ENCODE measurements at places on chromosomes 11 and 22.
A peak's percentile ranks its signal among the peaks of the same experiment; 100 is the strongest.

GRCh38 chr22:49328118-49328475 is 499.6 kb downstream of the BRD1 start:
- no peak for DNase-seq

DNA sequence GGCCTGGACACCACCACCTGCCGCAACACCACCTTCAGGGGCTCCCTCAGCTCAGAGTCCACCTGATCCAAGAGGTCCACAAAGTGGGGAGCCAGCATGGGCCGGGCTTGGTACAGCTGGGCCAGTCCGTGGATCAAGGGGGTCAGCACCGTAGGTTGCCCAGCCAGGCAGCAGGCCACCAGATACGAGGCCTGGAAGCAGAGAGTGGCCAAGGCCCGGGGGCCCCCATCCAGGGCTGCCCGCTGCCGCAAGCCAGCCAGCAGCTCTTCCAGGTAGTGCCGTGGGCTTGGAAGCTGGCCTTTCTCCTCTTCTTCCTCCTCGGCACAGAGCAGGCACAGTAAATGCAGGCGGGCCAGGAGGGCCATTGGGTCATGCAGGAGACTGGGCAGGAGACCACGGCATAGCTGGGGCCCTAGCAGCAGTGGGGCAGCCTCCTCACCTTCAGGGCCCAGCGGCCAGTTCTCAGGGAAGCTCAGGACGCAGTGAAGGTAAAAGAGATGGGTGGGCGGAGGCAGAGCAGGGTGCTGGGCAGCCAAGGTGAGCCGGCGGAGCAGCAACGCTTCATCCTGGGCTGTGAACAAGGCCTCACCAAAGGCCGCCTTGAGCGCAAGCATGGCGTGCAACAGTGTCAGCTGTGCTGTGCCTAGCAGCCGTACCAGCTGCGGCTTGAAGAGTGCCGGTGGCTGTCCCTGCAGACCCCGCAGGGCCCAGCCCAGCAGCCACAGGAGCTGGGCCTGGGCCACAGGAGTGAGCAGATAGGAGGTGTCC is 1.7 kb downstream of the AP5B1 start:
- DNase-seq = no peak

GRCh38 chr11:121105063-121105480 is 4.0 kb downstream of the TECTA start:
- DNase-seq = no peak

DNA sequence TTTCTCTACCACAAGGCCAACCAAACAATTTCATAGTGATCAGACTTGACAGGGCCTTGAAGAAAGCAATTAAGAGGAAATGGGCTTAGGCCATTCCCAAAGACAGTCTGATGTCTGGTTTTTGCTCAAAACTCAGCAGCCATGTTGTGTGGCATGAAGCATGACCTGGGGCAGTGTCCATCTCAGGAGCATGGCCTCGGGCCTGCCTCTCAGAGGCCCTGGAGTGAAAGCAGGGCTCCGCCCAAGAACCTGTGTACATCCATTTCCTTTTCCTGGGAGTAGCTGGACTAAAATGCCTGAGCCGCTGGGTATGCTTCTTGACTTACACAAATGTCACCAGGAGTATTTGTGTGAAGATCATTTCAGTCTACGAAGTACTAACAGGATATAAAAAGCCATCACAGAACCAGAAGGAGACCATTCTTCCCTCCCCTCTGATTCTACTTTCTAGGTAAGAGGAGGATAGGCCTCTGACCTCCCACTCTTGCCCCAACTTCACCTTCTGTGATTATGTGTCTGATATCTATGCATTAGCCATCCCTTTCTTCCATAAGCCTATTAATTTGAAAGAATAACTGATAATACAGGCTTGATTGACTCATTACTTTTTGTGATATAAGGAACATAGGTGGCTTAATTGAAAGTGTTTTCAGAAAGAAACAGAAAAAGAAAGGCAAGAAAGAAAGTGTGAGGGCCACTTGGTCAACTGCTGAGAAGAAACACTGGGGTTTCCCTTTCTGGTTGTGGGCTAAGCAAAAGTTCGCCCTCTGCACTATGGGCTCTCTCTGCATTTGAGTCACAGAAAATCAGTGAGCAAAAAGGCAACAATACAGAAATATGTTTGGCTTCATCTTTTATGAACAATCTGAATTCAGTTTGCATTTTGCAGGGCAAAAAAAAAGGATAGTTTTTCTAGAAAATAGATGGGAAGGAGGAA is 188.6 kb upstream of the MTMR2 start:
- no peak for DNase-seq

- DNase-seq = peak; percentile 45
Measured at GRCh38 chr11:65116370-65117205, 913 bp downstream of the ZNHIT2 start.

DNA sequence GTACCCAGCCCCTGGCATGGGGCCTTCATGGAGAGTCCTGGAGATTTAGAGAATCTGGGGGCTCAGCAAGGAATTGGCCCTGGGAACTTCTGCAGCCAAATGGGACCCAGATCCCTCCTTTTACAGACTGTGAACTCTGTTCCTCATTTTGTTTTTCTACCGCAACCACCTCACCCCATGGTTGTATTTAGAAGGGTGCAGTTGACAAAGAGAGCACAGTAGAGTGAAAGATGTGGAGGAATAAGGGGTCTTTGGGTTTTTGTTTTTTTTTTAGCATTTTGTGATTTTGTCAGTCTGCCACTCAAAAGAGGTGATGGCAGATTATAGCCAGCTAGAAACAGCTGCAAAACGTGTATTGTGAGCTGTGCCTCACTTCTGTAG is 1.9 kb downstream of the ZNF74 start:
- DNase-seq = no peak

DNA sequence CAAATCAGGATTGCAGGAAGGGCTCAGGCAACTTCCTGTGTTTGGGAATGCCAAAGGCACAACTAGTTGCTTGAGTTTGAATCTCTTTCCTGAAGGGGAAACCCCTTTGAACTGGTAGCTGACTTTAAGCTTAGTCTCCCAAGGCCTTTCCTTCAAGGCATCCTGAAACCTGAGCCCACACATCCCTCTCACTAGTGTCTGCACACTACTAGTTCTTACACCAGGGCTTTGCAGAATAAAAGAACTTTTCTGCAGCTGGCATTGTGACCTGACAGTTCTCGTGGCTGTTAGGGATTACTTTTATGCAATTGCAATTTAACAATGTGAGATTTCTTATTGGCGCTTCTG is 95.4 kb downstream of the EXT2 start:
- no peak for DNase-seq

DNA sequence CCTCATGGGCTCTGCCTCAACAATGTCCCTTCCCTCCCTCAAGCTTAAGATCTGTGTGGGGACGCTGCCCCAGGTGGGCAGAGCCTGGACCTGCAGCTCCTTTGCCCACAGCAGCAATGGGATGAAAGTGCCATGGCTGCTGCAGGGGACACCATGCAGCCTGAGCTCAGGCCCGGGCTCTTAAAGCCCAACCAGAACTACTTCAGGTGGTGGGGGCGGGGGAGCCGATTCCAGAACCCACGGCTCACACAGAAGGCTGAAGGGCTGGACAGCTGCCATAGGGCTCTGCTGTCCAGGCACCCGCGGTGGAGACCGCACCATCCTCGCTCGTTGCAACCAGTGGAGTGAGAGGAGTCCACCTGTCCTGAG is 12.5 kb downstream of the CHID1 start:
- no peak for DNase-seq

GRCh38 chr11:125416981-125417935 is 78.8 kb downstream of the FEZ1 start:
- no peak for DNase-seq

- no peak for DNase-seq
Measured at GRCh38 chr11:38476808-38477575, 1879.0 kb upstream of the RAG2 start.

GRCh38 chr11:22432291-22433093 is 94.3 kb downstream of the SLC17A6 start:
- DNase-seq = no peak

DNA sequence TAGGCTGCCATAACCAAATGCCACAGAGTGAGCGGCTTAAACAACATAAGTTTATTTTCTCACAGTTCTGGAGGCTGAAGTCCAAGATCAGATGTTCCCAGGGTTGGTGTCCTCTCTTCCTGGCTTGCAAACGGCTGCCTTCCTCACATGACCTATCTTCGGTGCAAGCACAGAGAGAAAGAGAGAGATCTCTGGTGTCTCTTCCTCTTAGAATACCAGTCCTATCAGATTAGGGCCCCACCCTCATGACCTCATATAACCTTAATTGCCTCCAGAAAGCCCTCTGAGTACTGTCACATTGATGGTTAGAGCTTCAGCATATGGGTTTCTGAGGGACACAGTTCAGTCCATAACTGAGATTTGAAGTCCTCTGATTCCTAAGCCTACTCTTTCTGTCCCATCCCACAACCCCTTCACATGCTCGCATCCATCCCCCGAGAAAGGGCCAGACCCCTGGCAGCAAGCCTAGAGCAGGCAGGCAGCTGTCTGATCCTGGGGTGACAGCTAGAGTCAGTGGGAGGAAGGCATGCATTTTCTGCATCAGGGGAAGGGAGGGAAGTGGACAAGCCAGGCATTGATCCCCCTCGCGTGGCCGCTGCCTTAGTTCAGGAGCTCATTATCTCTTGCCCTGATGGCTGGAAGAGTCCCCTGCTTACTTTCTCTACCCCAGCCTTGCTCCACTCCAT is 114.1 kb downstream of the FAR1 start:
- DNase-seq = no peak

DNA sequence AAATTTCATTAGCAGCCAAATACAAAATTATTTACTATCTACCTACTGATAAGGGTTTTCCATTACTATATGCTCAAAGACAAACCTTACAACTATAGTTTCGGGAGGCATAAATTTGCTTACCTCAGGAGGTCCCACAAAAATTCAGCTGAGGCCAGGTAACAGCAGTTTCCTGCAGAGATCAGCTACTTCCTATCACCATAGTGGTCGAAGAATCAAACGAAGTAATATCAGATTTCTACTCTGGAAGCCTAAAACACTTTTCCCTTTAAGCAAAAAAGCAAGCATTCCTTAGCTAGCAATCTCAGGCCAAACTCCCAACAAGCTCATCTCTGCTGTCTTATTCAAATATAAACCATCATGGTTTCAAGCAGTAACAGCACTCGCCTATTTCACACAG is 3.1 kb downstream of the NAP1L4 start:
- DNase-seq = no peak

DNA sequence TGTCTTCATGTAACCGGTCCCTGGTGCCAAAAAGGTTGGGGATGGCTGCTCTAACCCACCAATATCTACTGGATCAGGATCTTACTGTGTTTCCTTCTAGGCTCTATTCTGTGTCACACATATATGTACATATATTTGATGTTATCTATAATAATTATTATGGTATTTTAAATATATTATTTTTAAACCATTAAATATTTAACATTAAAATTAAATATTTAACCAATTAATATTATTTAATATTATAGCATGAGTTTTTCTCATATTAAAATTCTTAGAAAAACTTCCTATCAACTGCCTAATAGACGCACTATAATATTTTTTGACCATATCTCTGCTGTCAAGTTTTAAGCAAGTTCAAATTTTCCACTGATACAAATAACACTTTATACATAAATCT is 196.9 kb upstream of the PLET1 start:
- DNase-seq = no peak

DNA sequence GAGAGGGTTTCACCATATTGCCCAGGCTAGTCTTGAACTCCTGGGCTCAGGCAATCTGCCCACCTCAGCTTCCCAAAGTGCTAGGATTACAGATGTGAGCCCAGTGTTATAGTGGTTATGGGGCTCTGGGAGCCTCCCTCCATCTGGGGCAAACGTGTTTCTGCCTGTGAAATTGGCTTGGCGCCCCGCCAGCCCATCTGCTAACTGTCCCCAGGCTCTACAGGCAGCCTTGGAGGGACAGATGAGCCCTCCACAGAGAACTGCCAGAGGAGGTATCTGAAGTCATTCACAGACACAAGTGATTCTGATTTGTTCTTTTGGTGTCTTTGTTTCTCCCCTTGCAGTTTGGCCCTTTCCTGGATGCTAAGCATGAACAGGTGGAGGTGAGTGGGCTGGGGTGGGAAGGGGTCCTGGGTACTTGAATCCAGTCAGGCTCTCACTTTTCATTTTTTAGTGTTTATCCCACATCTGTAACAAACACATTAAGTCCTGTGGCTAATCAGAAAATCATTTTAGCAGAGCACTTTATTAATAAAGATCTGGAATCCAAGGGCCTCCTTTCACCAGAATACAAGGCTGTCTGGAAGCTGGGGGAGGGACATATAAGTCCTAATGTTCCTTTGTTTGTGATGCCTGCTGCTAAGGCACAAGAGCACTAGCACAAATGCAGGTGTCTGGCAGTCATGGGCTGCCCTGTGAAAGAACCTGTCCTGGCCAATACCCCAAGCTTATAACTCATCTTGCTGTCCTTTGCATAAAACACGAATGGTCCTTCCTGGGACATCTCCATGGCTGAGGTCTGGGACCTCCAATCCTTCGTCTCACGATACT is 25.7 kb upstream of the CDC42EP2 start:
- no peak for DNase-seq

DNA sequence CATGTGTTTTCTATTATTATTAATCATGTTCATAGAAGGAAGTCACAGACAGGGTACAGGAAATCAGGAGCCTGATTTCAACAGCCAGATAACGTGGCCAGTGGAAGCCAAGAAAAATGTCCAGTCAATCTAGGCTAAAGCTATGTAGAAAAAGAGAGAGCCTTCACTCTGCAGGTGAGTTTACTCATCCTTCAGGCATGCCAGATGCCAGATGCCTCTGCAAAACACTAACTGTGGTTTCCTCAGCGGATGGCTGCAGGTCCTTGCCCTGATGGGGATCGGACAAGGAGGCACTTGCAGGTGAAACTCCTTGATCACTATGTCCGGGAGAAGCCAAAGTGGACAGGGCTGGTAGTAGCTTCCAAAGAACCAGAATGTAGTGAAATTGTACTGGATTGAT is 962.3 kb upstream of the RAG2 start:
- DNase-seq = no peak

DNA sequence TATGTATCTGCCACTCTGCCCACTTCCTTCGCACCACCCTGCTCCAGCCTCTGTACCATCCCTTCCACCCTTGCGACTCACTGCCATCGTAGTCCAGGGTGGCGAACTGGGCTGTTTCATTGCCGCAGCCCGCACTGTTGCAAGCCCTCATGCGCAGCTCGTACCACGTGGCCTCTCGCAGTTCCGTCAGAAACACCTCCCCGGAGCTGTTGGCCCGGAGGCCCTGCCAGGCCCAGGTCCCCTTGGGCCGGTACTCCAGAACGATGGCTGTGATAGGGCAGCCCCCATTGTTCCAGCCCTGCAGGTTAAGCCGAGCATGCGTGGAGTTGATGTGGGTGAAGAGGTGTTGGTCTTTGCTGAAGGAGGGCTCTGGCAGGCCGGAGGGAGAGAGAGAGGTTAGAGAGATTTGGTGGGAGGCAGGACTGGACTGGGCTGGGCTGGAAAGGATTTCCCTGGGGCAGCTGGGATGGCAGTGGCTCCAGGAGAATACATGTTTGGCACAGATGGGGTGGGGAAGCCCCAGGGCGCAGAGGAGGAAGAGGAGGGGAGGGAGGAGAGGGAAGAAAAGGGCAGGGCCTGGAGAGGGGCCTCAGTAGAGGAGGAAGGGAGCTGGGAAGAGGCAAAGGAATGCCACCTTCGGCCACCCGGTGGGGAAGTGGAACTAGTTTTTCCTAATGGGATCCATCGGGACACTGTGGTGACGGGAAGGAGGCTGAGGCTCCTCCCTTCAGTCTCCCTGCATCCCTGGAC is 109.6 kb downstream of the CEP164 start:
- DNase-seq = no peak
